ENCODE measurements at places on chromosomes 4 and X. TPM values are rescaled to one million over a fixed set of nuclear protein-coding genes. Genes with fewer than 3 reads are reported as not detected.

- peak; percentile 77 for DNase-seq
Observed at GRCh38 chrX:69158166-69158980, 6.9 kb downstream of the PJA1 start.

Gene MAGEC1
- total RNA-seq = 0.10 TPM

GRCh38 chrX:119583431-119584059 lies 9.2 kb downstream of the UBE2A start:
- DNase-seq = no peak

Gene CDKL2
- 2.9 TPM for total RNA-seq

GRCh38 chr4:183968502-183968901 lies 63.4 kb downstream of the STOX2 start:
- no peak for DNase-seq

Gene CT45A2
- not detected for total RNA-seq

Gene DGKK
- total RNA-seq = not detected

DNA sequence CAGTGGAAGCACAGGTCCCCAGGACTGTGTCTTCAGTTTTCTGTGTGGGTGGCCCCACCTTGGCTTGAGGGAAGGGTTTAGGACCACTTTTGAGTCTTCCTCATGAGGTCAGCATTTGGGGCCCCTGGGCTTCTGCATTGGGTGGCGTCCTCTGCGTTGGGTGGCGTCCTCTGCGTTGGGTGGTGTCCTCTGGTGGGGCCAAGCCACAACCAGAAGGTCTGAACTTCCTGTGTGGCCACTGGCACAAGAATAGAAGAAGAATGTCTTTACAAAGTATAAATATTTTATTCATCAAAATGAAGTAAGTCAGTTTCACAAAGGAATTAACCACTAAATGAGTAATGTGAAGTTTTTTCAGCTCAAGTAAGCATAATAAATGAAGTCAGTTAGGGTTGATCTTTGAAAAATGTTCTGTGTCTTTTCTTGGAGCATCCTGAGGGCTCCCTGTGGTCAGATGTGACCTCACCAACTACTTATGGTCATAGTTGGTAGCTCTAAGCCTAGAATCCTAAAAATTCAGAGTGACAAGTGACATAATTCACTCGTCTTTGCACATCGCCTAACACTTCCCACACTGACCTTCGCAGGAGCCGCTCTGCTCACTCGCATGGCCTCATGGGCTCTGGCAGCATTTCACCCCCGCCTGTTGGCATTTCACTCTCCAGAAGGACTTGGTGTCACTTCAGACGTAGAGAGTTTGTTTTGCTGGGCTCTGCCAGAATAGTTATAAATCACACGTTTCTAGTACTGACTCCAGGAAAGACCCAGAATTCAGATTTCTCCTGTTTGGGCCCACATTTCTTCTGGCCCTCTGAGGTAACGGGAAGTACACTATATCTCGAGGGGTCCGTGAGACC lies 39.0 kb upstream of the HGFAC start:
- DNase-seq = peak; percentile 53

Gene TEX13D
- not detected for total RNA-seq

Gene RPL34
- 798 TPM for total RNA-seq

Gene POU4F2
- total RNA-seq = not detected

DNA sequence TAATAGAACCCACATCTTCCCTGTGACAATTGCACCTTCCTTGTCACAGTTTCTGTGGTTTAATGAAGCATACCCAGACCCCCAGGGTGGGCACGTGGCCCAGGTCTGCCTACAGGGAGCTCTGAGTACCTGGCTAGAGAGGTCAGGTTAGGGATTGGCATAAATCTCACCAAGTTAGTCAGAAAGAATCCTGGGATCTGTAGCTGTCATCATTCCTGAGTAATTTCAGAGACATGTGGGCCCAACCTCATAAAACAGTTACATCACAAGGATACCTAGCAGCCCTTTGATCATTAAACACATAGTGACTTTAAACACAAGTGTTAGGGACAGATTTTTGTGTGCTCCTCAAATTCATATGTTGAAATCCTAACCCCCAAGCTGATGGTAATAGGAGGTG lies 123.0 kb downstream of the KDR start:
- no peak for DNase-seq
